ENCODE measurements at places on chromosomes 5 and 9. TPM values are rescaled to one million over a fixed set of nuclear protein-coding genes. Genes with fewer than 3 reads are reported as not detected.

The PTPN3 gene
- 5.4 TPM for total RNA-seq

The LRRTM2 gene
- 0.29 TPM for total RNA-seq

The GLDC gene
- total RNA-seq, result 1.2 TPM

The ADAMTS2 gene
- total RNA-seq, result not detected

The CNTFR gene
- total RNA-seq, result not detected

The TIFAB gene
- not detected for total RNA-seq

The SPATA31A3 gene
- not detected for total RNA-seq

The BNIP1 gene
- total RNA-seq, result 23.2 TPM

DNA sequence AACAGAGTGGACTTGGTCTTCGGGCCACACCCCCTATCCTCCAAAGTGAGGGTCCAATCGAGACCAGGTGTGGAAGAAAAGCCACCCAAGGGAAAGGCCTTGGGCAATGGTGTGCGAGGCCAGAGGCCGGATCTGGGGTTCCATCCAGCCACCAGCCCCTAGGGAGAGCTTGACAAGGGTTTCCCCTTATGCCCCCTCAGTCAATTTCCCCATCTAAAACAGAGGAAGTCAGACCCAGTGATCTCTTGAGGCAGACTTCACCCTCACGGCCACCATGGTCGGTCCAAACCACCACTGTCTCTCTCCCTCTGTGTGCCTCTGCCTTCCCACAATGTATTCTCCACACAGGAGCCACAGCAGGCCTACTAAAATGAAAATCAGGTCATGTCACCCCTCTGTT, 82.9 kb downstream of the C5orf15 start:
- H3K27me3 ChIP-seq, result peaks cover 10% of the 10 kb centered on the region
- H3K4me3 ChIP-seq, result no peak overlapping the region
- no peak overlapping the region for H3K27ac ChIP-seq
- DNase-seq, result no peak

GRCh38 chr9:9783711-9784110, 829.1 kb downstream of the PTPRD start:
- DNase-seq, result no peak
- H3K4me3 ChIP-seq, result no peak overlapping the region
- H3K27ac ChIP-seq, result no peak overlapping the region

- DNase-seq, result no peak
- peaks cover 5% of the 10 kb centered on the region for H3K27me3 ChIP-seq
- H3K27ac ChIP-seq, result no peak overlapping the region
- no peaks in the 10 kb centered on the region for H3K4me1 ChIP-seq
Observed at GRCh38 chr5:173760461-173761177, 127.5 kb upstream of the CPEB4 start.

DNA sequence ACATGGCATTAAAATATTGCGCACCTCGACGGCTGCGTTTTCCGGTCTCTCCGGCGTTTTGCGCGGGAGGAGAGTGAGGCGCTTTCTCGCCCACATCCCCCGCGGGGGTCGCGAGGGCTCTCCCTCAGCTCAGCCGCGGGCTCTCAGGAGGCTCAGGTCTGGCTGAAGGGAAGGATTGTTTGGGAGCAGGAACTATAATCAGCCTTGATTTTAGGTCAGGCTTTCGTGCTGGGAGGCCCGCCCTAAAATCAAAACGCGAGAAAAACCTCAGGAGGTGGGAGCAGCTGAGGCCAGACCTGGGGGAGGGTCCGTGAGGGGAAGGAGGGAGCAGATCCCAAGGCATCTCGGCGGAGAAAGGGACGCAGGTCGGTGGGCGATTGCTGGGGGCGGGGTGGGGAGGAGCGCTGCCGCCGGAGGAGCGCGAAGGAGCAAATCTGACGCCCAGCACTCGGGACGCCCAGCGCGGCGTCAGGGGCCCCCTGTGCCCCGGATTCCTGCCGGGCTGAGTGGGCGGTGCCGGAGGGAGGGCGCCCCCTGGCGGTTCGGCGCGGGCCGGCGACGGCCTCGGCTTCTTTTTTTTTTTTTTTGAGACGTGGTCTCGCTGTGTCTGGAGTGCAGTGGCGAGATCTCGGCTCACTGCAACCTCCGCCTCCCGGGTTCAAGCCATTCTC, 18.7 kb upstream of the RNF130 start:
- H3K4me3 ChIP-seq, result peak overlapping the region; percentile 90
- H3K27me3 ChIP-seq, result peaks cover 10% of the 10 kb centered on the region
- H3K4me1 ChIP-seq, result peaks cover 29% of the 10 kb centered on the region
- no peak overlapping the region for H3K27ac ChIP-seq

DNA sequence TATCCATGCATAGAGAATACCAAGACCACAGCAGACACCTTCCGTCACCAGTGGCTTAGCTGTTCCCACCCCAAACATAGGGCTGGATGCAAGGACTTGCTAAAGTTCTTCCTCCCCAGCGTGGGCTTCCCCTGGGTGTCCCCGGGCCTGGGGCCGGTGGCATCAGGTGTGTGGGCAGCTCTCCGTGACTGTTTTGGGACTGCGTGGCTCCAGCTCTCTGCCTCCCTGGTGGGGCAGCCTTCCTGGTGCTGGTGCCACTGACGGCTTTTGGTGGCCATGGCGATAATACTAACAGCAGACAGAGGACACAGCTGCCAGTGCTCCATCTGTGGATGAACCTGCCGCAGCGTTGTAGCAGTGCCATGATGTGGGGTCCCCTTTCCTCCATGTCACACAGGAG, 4.9 kb downstream of the CACFD1 start:
- no peak overlapping the region for H3K4me3 ChIP-seq
- no peaks in the 10 kb centered on the region for H3K36me3 ChIP-seq
- no peaks in the 10 kb centered on the region for H3K4me1 ChIP-seq
- DNase-seq, result no peak
- no peaks in the 10 kb centered on the region for H3K27me3 ChIP-seq

GRCh38 chr9:108069991-108070390, 580.4 kb upstream of the KLF4 start:
- H3K27ac ChIP-seq, result no peak overlapping the region
- no peaks in the 10 kb centered on the region for H3K27me3 ChIP-seq
- no peak overlapping the region for H3K4me3 ChIP-seq

GRCh38 chr9:135473972-135474543, 5.5 kb upstream of the PPP1R26 start:
- peaks cover 15% of the 10 kb centered on the region for H3K4me1 ChIP-seq
- no peak for DNase-seq
- H3K36me3 ChIP-seq, result no peaks in the 10 kb centered on the region
- H3K4me3 ChIP-seq, result no peak overlapping the region

GRCh38 chr5:147055089-147055826, 176.7 kb upstream of the PPP2R2B start:
- DNase-seq, result no peak
- no peaks in the 10 kb centered on the region for H3K27me3 ChIP-seq
- no peak overlapping the region for H3K4me3 ChIP-seq

DNA sequence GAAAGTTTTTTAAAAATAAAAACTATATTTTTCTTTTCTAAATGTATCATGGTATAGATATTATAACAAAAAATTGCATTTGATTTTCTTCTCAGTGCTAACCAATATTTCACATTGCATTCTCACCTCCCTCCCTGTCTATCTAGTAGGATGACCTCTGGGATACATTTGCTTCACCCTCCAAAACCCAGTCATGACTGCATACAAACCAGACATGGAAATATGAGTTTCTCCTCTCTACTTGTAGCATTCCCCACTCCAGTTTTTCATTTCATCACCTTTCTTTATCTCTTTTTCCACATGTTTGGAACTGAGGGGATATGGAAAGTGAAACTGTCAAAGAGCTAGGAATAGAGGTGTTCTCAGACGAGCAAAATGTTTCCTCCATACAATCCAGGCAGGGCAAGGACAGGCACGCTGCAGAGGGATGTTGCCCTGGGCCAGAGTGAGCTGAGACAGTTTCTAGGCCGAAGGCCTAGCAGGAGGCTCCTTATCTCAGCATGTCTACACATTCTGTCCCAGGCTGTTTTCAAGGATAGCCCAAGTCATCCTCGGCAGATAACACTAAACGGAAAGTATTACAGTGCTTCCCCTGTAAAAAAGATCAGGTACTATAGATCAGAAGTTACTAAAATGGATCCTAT, 46.7 kb downstream of the MEF2C start:
- H3K27ac ChIP-seq, result no peak overlapping the region
- no peaks in the 10 kb centered on the region for H3K36me3 ChIP-seq
- no peak overlapping the region for H3K4me3 ChIP-seq
- no peak for DNase-seq

GRCh38 chr5:143372187-143372829, 31.2 kb downstream of the NR3C1 start:
- DNase-seq, result no peak
- peaks cover 2% of the 10 kb centered on the region for H3K36me3 ChIP-seq
- no peaks in the 10 kb centered on the region for H3K27me3 ChIP-seq
- H3K4me1 ChIP-seq, result peaks cover 28% of the 10 kb centered on the region

- H3K27me3 ChIP-seq, result peaks cover 6% of the 10 kb centered on the region
- H3K36me3 ChIP-seq, result no peaks in the 10 kb centered on the region
- peaks cover 39% of the 10 kb centered on the region for H3K4me1 ChIP-seq
- H3K27ac ChIP-seq, result peak overlapping the region; percentile 90
- H3K4me3 ChIP-seq, result peak overlapping the region; percentile 97
Observed at GRCh38 chr5:140106805-140107311, 7.1 kb upstream of the PURA start.

- H3K36me3 ChIP-seq, result no peaks in the 10 kb centered on the region
- no peak overlapping the region for H3K27ac ChIP-seq
- no peak for DNase-seq
- no peaks in the 10 kb centered on the region for H3K4me1 ChIP-seq
- no peak overlapping the region for H3K4me3 ChIP-seq
Observed at GRCh38 chr9:131068076-131068816, 28.1 kb upstream of the AIF1L start.

DNA sequence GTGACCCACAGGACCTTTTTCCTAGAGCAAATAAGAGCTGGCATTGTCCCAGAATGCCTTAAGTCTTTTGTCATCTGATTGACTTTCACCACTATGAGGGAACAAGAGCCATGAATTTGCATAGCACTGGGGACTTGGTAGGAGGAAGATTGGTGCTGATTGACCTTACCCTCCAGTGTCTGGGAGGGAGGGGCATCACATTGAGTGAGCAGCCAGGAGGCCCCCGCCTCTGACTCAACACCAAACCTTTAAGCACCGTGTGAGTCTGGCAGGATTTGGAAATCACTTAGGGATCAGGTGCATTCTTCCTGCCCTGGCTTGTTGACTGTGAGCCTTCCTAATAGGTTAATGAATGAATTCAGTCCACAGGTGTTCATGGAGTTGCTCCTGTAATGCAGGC, 40.7 kb downstream of the WNK2 start:
- H3K27ac ChIP-seq, result no peak overlapping the region
- H3K27me3 ChIP-seq, result no peaks in the 10 kb centered on the region

GRCh38 chr9:89605465-89606048, 745 bp downstream of the GADD45G start:
- H3K4me1 ChIP-seq, result peaks cover 30% of the 10 kb centered on the region
- H3K36me3 ChIP-seq, result peaks cover 2% of the 10 kb centered on the region
- H3K27ac ChIP-seq, result peak overlapping the region; percentile 76
- no peaks in the 10 kb centered on the region for H3K27me3 ChIP-seq

- no peak for DNase-seq
- H3K27me3 ChIP-seq, result no peaks in the 10 kb centered on the region
- H3K4me1 ChIP-seq, result no peaks in the 10 kb centered on the region
Observed at GRCh38 chr9:1978941-1979340, 36.2 kb upstream of the SMARCA2 start.

DNA sequence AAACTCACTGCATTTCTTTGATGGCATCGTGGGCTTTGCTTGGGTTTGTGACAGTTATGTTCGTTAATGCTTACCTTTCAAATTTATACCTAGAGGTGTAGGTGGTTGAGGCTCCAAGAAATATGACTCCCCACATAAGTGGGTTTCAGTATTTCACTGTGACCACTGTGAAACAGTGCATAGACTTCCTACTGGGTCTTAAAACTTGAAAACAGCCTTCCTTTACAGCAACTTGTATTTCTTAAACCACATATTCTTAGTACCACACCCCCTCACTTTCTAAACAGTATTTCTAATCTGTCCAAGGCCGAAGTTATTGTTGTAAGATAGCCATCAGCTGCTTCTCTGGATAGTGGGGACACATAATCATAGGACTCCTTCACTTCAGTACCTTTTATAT, 48.3 kb downstream of the TMEFF1 start:
- H3K27ac ChIP-seq, result no peak overlapping the region
- DNase-seq, result no peak
- no peak overlapping the region for H3K4me3 ChIP-seq
- H3K27me3 ChIP-seq, result no peaks in the 10 kb centered on the region
- H3K36me3 ChIP-seq, result no peaks in the 10 kb centered on the region

DNA sequence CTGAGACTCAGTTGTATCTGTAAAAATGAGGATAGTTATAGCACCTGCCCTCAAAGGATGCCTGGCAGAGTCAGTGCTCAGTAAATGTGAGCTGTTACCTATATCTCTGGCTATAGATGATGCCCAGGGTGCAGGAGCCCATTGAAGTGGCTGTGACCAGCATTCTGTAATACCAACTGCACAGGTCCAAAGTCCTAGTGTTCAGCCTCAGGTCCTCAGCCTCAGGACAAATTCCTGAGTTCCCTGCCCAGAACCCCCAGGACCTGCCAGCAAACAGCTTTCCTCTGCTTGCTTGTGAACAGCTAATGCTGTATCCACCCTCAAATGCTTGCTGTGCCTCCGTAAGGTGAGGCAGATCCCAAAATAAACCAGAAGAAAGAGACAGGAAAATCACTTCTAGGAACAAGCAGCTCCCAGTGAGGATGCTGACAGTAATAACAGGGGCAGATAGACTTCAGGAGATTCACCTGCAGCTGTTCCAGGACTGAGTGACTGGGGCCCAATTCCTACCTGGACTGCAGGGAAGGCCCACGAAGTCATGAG, 80.8 kb downstream of the SIL1 start:
- no peak for DNase-seq
- no peak overlapping the region for H3K27ac ChIP-seq
- peaks cover 8% of the 10 kb centered on the region for H3K36me3 ChIP-seq
- H3K4me1 ChIP-seq, result no peaks in the 10 kb centered on the region
- H3K27me3 ChIP-seq, result no peaks in the 10 kb centered on the region
- H3K4me3 ChIP-seq, result no peak overlapping the region
